ENCODE measurements at places on chromosomes 3 and 15. TPM values are rescaled to one million over a fixed set of nuclear protein-coding genes. Genes with fewer than 3 reads are reported as not detected.
A peak's percentile ranks its signal among the peaks of the same experiment; 100 is the strongest.

AP4E1 gene
- total RNA-seq: 8.0 TPM

CCR9 gene
- not detected for total RNA-seq

CLDN18 gene
- total RNA-seq: not detected

GCSAM gene
- 0.25 TPM for total RNA-seq

FILIP1L gene
- total RNA-seq: 84.9 TPM

EFCAB12 gene
- not detected for total RNA-seq

BRK1 gene
- 99.0 TPM for total RNA-seq

CTXND1 gene
- 2.1 TPM for total RNA-seq

UBXN7 gene
- 31.2 TPM for total RNA-seq

GOLGA8J gene
- total RNA-seq: 0.41 TPM

- H3K36me3 ChIP-seq: no peaks in the 10 kb centered on the region
- no peaks in the 10 kb centered on the region for H3K4me1 ChIP-seq
- no peak overlapping the region for H3K4me3 ChIP-seq
- no peak overlapping the region for H3K27ac ChIP-seq
- H3K27me3 ChIP-seq: peaks cover 13% of the 10 kb centered on the region
- no peak for DNase-seq
Observed at GRCh38 chr3:181302960-181303359, 313.4 kb upstream of the DNAJC19 start.

GRCh38 chr3:37295925-37296324 is 121.5 kb upstream of the LRRFIP2 start:
- no peak overlapping the region for H3K4me3 ChIP-seq
- peaks cover 28% of the 10 kb centered on the region for H3K4me1 ChIP-seq
- H3K36me3 ChIP-seq: peaks cover 87% of the 10 kb centered on the region
- no peak for DNase-seq

GRCh38 chr3:4827767-4828166 is 151.5 kb upstream of the BHLHE40 start:
- H3K27ac ChIP-seq: peak overlapping the region; percentile 86
- H3K27me3 ChIP-seq: no peaks in the 10 kb centered on the region
- H3K36me3 ChIP-seq: no peaks in the 10 kb centered on the region
- peaks cover 55% of the 10 kb centered on the region for H3K4me1 ChIP-seq
- no peak overlapping the region for H3K4me3 ChIP-seq
- DNase-seq: no peak

DNA sequence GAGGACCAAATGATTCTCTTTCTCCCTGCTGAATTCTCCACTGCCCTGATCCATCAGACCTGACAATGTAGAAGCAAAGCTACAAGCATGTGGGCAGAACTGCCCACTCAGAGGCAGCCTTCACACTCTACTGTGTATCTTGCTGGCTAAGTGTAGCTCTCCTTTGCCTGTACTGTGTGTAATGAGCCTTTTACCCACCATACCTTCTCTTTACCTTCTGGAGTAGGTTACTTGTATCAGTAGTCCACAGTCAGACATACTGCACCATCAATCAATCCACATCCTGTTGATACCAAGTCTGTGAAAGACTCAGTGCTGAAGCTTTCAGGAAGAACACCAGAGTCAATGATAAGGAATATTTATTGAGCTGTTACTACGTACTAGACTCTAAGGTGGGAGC is 440.7 kb upstream of the ARHGEF26 start:
- no peak overlapping the region for H3K27ac ChIP-seq
- H3K4me1 ChIP-seq: no peaks in the 10 kb centered on the region
- H3K27me3 ChIP-seq: no peaks in the 10 kb centered on the region
- H3K36me3 ChIP-seq: no peaks in the 10 kb centered on the region

GRCh38 chr15:69973102-69973714 is 124.5 kb downstream of the TLE3 start:
- peaks cover 84% of the 10 kb centered on the region for H3K27me3 ChIP-seq
- DNase-seq: no peak
- no peak overlapping the region for H3K4me3 ChIP-seq
- no peaks in the 10 kb centered on the region for H3K4me1 ChIP-seq

- peaks cover 86% of the 10 kb centered on the region for H3K4me1 ChIP-seq
- no peaks in the 10 kb centered on the region for H3K36me3 ChIP-seq
- peak overlapping the region; percentile 81 for H3K4me3 ChIP-seq
Observed at GRCh38 chr15:63601026-63601703, 4.0 kb downstream of the FBXL22 start.

- H3K27ac ChIP-seq: no peak overlapping the region
- no peak for DNase-seq
- no peaks in the 10 kb centered on the region for H3K36me3 ChIP-seq
- H3K4me1 ChIP-seq: peaks cover 13% of the 10 kb centered on the region
- H3K27me3 ChIP-seq: no peaks in the 10 kb centered on the region
Observed at GRCh38 chr3:29926378-29926777, 645.5 kb downstream of the RBMS3 start.

GRCh38 chr3:136932523-136932922 is 25.3 kb upstream of the IL20RB start:
- peak overlapping the region; percentile 55 for H3K4me3 ChIP-seq
- peak overlapping the region; percentile 68 for H3K27ac ChIP-seq
- no peak for DNase-seq
- peaks cover 21% of the 10 kb centered on the region for H3K36me3 ChIP-seq
- H3K4me1 ChIP-seq: peaks cover 62% of the 10 kb centered on the region

- H3K27ac ChIP-seq: no peak overlapping the region
- no peaks in the 10 kb centered on the region for H3K36me3 ChIP-seq
- DNase-seq: no peak
- H3K27me3 ChIP-seq: peaks cover 35% of the 10 kb centered on the region
Observed at GRCh38 chr15:98231696-98232440, 271.4 kb downstream of the ARRDC4 start.

GRCh38 chr3:50365080-50365841 is 5.9 kb upstream of the TMEM115 start:
- H3K27ac ChIP-seq: peak overlapping the region; percentile 38
- H3K27me3 ChIP-seq: no peaks in the 10 kb centered on the region
- peak overlapping the region; percentile 68 for H3K4me3 ChIP-seq
- peak; percentile 82 for DNase-seq
- peaks cover 15% of the 10 kb centered on the region for H3K4me1 ChIP-seq
- H3K36me3 ChIP-seq: no peaks in the 10 kb centered on the region

DNA sequence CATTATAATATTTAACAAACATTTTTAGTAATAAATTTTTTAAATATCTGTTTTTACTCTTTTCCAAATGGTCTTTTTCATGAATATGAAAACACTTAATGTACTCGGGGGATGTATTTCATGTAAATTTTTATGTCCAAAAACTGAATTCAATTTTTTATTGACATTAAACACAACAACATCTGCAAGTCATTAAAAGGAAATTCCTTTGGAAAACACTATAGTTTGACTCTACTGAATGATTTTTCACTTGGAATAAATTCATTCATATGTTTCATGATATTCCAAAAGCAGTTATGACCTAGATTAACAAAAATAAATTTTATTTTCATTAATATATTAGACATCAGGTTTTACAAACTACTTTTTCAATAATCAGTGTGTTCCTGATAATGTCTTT is 239.8 kb upstream of the AGTR1 start:
- no peaks in the 10 kb centered on the region for H3K4me1 ChIP-seq
- H3K36me3 ChIP-seq: no peaks in the 10 kb centered on the region
- H3K27me3 ChIP-seq: no peaks in the 10 kb centered on the region

DNA sequence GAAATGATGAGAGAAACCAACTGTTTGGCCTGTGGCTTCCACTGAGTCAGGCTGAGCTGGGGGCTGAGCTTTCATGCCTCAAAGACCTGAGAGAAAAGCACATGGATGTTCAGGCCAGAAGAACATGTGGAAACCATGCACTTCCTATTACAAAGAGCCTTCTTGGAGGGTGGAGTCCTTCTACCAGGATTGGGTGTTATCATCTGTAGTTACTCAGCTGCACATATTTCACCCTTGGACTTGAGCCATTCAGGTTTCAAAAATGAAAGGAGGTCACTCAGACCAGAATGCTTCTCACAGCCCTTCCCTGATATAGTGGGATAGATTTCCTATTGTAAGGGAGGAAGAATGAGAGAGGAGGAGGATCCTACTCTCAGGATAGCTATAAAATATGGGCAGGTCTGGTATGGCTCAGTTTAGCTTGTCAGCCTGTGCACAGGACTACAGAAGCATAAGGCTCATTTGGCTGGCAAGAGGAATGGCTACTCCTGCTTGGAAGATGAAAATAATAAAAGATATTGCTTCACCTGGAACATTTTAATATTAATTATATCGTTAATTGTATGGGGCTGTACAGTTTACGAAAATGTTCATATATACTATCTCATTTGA is 173.6 kb upstream of the TMC3 start:
- no peaks in the 10 kb centered on the region for H3K36me3 ChIP-seq
- no peak overlapping the region for H3K27ac ChIP-seq
- H3K4me1 ChIP-seq: no peaks in the 10 kb centered on the region
- no peak for DNase-seq

- H3K4me3 ChIP-seq: no peak overlapping the region
- H3K4me1 ChIP-seq: peaks cover 28% of the 10 kb centered on the region
- no peaks in the 10 kb centered on the region for H3K27me3 ChIP-seq
- H3K36me3 ChIP-seq: no peaks in the 10 kb centered on the region
Observed at GRCh38 chr15:62929000-62929357, 113.6 kb upstream of the TPM1 start.

DNA sequence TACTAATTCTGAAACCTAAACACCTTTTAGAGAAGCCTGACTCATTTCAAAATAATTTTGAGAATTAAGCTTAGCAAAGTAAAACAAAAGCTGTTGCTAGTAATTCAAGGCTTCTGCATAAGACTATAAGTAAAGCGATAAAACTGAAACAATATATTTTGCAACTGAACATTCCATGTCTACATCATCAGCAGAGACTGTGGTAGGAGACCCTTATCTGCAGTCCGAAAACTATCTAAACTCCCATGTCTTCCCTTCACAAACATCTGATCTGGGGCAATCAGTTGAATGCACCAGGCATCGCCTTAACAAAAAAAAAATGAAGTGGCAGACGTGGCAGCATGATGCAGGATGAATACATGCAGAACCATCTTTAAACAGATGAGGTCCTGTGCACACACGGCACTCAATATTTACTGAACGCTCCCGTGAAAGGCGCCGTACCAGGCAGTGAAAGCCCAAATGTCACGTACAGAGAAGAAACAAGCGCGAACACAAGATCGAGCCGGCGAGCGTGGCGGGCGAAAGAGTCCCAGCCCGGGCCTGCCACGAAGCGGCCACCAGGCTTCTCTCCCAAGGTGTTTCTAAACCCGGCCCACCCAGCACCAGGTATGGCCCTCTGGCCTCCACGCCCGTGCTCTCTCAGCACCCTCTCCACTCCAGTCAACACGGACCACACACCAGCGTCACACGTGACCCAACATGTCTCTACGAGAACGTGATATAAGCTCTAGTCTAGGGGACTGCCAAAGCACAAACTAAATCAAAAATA is 63.0 kb downstream of the CHSY1 start:
- peak overlapping the region; percentile 56 for H3K4me3 ChIP-seq
- peak overlapping the region; percentile 87 for H3K27ac ChIP-seq
- H3K27me3 ChIP-seq: no peaks in the 10 kb centered on the region
- no peak for DNase-seq
- no peaks in the 10 kb centered on the region for H3K36me3 ChIP-seq

All from left ventricle myocardium inferior (tissue), 1 donor.